T-cell (primary cell): ENCODE measurements at places on chromosomes 6 and 20. TPM values are rescaled to one million over a fixed set of nuclear protein-coding genes. Genes with fewer than 3 reads are reported as not detected.

The RFX6 gene
- not detected for total RNA-seq

The TBC1D32 gene
- 11.8 TPM for total RNA-seq

The CST1 gene
- total RNA-seq, result not detected

The BPI gene
- not detected for total RNA-seq

The EFCAB8 gene
- total RNA-seq, result 1.0 TPM

The SAPCD1 gene
- total RNA-seq, result 4.1 TPM

- no peaks in the 10 kb centered on the region for H3K36me3 ChIP-seq
- no peaks in the 10 kb centered on the region for H3K4me1 ChIP-seq
- H3K4me3 ChIP-seq, result no peak overlapping the region
- no peak overlapping the region for H3K27ac ChIP-seq
- no peak for DNase-seq
These were observed 1.9 kb upstream of the IL22RA2 start for GRCh38 chr6:137175157-137175867.

DNA sequence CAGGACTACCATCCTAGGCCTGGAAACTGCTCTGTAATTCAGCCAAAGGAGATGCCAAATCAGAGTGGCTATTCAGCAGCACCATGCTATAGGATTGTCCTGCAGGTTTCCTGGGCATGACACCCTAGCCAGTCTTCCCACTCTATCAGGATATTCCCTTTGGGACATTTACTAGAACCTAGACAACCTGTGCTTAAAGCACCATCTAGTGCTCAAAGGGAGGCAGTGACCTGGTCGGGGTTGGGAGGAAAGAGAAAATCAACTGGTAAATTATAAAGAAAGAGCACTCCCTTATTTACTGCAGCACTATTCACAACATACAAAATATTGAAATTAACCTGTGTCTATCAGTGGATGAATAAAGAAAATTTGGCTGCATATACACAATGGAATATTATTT lies 67.2 kb upstream of the SMLR1 start:
- H3K36me3 ChIP-seq, result no peaks in the 10 kb centered on the region
- no peak for DNase-seq
- peaks cover 6% of the 10 kb centered on the region for H3K4me1 ChIP-seq
- H3K4me3 ChIP-seq, result no peak overlapping the region
- H3K27ac ChIP-seq, result no peak overlapping the region

GRCh38 chr20:36642136-36642535 lies 3.9 kb downstream of the SLA2 start:
- peaks cover 26% of the 10 kb centered on the region for H3K36me3 ChIP-seq
- DNase-seq, result no peak
- no peak overlapping the region for H3K27ac ChIP-seq
- H3K4me3 ChIP-seq, result no peak overlapping the region

DNA sequence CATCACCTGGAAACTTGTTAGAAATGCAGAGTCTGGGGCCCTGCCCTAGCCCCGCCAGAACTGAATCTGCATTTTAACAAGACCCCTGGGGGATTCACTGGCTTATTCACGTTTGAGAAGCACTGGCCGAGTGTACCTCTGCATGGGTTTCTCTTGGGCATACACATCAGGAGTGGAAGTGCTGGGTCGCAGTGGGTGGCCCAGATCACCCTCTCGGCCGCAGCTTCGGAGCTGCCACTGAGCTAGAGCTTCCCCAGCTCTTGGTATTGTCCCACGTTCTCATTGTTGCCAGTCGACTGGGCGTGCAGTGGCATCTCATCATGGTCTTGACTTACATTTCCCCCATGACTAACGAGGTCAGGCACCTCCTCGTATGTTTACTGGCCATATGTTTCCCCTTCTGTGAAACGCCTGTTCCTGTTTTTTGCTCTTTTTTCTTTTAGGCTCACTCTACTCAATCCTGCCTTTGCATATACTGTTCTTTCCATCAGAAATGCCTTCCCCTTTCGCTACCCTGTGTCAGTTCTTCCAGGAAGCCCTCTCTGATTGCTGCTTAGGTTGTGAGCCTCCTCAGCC lies 3.0 kb upstream of the DLGAP4 start:
- no peak overlapping the region for H3K4me3 ChIP-seq
- no peaks in the 10 kb centered on the region for H3K36me3 ChIP-seq
- H3K4me1 ChIP-seq, result no peaks in the 10 kb centered on the region
- H3K27me3 ChIP-seq, result peaks cover 8% of the 10 kb centered on the region
- no peak overlapping the region for H3K27ac ChIP-seq
- DNase-seq, result no peak

- no peak overlapping the region for H3K27ac ChIP-seq
- no peaks in the 10 kb centered on the region for H3K36me3 ChIP-seq
- no peak overlapping the region for H3K4me3 ChIP-seq
These were observed 118.5 kb downstream of the PCSK2 start for GRCh38 chr20:17345321-17345720.

- H3K27me3 ChIP-seq, result peaks cover 62% of the 10 kb centered on the region
- H3K4me1 ChIP-seq, result peaks cover 55% of the 10 kb centered on the region
- H3K36me3 ChIP-seq, result no peaks in the 10 kb centered on the region
- peak; percentile 39 for DNase-seq
- no peak within 1 kb of the TSS for H3K27ac ChIP-seq
These were observed at the start of gene GNAS for GRCh38 chr20:58852543-58853271. GNAS (plus strand) TSS chr20:58852716.

- H3K27me3 ChIP-seq, result no peaks in the 10 kb centered on the region
- peaks cover 15% of the 10 kb centered on the region for H3K4me1 ChIP-seq
- peaks cover 4% of the 10 kb centered on the region for H3K36me3 ChIP-seq
- H3K4me3 ChIP-seq, result no peak overlapping the region
- DNase-seq, result no peak
These were observed 17.1 kb downstream of the IRF4 start for GRCh38 chr6:408599-409102.

GRCh38 chr6:163387317-163387716 lies 27.2 kb upstream of the QKI start:
- H3K4me3 ChIP-seq, result no peak overlapping the region
- no peak overlapping the region for H3K27ac ChIP-seq
- no peaks in the 10 kb centered on the region for H3K36me3 ChIP-seq
- H3K27me3 ChIP-seq, result peaks cover 2% of the 10 kb centered on the region
- no peaks in the 10 kb centered on the region for H3K4me1 ChIP-seq
